ENCODE measurements at places on chromosomes 12 and 14.

DNA sequence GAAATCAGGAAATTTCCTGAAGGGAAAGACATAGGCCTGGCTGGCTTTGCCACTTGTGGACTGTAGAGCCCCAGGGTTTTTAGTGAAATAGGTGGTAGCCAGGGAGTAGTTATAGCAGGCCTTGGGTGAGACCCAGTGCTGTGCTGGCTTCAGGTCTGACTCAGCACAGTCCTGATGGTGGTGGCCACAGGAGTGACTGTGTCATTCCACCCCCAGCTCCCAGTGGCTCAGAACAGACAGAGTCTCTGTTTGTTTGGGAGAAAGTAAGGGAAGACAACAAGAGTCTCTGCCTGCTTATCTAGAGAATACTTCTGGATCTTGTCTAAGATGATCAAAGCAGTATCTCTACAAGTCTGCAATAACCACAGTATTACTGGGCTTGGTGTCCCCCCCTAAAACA lies 27.5 kb upstream of the OR6J1 start:
- no peak for DNase-seq

DNA sequence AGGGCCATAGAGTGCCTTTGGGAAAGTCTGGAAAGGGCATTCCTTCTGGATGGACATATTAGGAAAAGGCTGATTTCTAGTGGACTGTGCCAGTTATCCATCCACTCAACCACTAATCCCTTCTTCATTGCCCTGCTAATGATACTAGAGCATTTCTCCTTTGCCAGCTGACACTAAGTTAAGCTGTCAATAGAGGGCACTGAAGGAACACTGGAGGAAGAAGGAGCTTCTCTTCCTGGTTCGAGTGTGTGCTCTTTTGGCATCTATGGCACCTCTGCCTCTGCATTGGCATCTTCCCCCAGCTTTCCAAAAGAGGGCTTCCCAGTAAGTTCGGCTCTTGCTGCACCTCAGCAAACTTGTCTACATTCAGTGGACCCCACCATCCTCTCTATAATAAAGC lies 165.4 kb downstream of the DERA start:
- no peak for DNase-seq

GRCh38 chr14:81323093-81323492 lies 77.0 kb downstream of the STON2 start:
- DNase-seq = no peak

- no peak for DNase-seq
Measured at GRCh38 chr14:86364634-86365033, 834.7 kb downstream of the FLRT2 start.

- DNase-seq = no peak
Measured at GRCh38 chr12:121937654-121938053, 19.3 kb downstream of the CFAP251 start.

DNA sequence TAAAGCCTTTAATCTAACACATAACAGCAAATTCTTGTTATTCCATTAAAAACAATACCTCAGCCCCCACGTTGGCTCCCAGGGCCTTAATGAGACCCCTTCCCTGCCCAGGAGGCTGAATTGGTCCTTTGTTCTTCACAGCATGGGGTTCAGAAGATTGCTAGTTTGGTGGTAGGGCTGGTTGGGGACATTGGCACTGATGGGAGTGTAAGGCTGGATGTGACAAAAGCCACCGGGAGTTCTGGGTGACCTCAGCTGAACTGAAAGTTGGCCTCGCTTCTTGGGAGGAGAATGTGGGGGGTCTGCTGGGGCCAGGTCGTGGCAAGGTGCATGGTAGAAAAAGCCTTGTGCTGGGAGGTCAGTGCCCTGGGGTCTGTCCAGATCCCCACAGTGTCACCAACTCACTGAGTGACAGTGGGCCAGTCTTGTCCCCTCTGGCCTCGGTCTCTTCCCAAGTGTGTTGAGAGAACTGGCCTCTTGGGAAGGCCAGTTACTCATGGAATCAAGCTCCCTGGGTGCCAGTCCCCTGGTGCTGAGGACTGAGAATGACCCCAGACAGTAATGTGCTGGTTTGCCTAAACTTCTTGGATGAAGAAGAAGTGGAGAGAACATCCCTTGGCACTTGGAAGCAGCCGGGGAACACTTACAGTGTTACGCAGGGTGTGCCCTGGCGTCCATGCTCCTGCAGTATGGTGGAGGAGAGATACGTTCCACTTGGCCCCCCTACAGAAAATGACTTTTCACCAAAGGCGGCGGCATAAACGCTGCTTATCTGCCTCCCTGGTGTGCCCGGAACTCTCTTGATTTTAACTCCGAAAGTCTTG lies 283.7 kb upstream of the RTL1 start:
- no peak for DNase-seq

DNA sequence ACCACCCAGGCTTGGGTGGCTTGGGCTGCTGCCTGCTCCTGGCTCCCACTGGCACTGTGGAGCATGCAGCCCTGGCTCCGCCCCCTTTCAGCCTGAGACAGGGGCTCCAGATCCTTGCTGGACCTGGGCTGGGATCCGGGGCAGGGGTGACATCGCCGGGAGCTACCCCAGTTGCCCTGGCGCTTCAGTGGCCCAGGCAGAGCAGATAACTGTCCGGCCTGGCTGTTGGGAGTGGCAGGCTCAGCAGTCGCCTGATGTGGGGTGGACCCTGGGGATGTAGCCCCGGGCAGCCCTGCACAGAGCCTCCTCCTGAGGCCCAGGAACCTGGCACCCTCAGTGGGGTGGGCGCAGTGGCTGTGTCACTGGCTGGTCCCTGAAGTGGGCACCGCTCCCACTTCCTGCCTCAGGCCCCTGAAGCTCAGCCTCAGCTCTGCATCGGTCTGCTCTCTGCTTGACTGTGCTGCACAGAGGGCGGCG lies 57.9 kb downstream of the FUT8 start:
- DNase-seq = no peak

DNA sequence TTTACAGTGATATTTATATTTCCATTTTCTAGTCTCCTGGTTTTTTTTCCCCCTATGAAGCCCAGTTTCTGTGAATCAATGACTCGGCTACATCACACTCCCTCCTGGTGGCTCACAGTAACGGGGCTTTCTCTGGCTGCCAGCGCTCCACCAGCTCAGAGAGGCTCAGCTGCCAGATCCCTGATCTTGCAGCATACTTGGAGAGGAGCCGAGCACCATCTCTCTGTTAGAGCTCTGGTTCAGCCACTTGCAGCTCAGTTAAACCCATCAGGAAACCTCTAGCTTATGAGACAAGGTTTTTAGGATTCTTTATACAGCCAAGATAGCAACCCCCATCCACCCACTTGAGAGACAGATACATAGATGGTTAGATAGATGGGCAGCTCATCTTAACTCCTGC lies 74.6 kb downstream of the CIT start:
- DNase-seq = no peak

- no peak for DNase-seq
Measured at GRCh38 chr12:117502633-117503032, 141.2 kb upstream of the NOS1 start.
